ENCODE measurements at places on chromosomes 11 and 22. TPM values are rescaled to one million over a fixed set of nuclear protein-coding genes. Genes with fewer than 3 reads are reported as not detected.

MGAT3 gene
- total RNA-seq: not detected

GDPD4 gene
- not detected for total RNA-seq

HBG2 gene
- total RNA-seq: not detected

OR4C12 gene
- not detected for total RNA-seq

MN1 gene
- 7.4 TPM for total RNA-seq

PKP3 gene
- total RNA-seq: 0.83 TPM

ADAMTS8 gene
- total RNA-seq: 15.0 TPM

CHRM1 gene
- total RNA-seq: not detected

RRAS2 gene
- 160 TPM for total RNA-seq

LRRN4CL gene
- 31.5 TPM for total RNA-seq

APOA4 gene
- total RNA-seq: not detected

KDM4E gene
- not detected for total RNA-seq

MYO7A gene
- 0.26 TPM for total RNA-seq

OR10D3 gene
- total RNA-seq: not detected

MS4A1 gene
- total RNA-seq: not detected

CARD18 gene
- total RNA-seq: not detected

RAG2 gene
- not detected for total RNA-seq
